GM12892 (cell line): ENCODE measurements at places on chromosomes 3 and 15.

DNA sequence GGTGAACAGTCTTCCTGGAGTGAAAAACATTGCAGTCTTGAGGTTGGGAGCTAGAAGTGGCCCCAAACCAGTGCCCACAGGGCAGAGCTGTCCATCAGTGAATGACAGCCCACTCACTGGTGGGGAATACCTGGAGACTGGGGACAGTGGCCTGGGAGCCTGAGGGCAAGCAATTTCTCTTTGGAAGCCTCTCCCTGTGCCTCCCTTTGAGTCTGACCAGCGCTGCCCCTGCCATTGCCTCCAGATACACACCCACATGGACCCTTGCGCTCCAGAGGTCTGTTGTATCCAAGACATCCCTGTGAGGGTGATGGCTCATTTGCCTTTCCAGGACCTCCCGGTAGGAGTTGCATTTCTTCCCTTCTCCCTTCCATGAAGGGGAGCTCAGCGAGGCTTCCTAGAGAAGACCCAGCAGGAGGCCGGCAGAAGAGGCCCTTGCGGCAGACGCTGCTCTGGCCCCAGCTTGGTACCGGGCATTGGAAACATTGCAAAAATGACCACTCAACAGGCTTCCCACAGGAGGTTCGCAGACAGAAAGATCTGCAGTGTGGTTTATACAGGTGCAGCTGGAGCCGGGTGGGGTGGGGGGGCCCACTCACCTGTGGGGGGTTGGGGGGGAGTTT lies 38.5 kb downstream of the KLF13 start:
- no peak for DNase-seq

- no peak for DNase-seq
These were observed 6.0 kb downstream of the MINDY2 start for GRCh38 chr15:58777107-58777506.

- no peak for DNase-seq
These were observed 569.8 kb upstream of the IL12A start for GRCh38 chr3:159418571-159419526.

DNA sequence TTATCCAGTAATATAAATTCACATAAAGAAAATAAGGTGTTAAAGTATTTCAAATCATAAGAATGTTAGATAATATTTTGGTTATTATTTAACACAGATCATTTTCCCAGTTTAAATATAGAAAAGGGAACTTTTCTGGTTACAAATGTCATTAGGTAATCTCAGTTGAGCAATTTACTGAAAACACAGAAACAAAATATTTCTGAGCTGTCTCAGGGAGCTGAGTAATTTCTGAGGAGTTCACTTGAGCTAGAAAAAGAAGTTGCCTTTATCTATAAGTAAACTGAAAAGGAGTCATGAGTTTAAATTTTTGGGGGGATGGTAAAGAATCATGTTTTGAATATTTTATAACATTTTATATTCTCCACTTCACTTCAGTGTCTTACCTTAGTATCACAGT lies 855.4 kb upstream of the ARPP21 start:
- no peak for DNase-seq

- DNase-seq: no peak
These were observed 351.4 kb downstream of the CNTN3 start for GRCh38 chr3:74263031-74263430.

DNA sequence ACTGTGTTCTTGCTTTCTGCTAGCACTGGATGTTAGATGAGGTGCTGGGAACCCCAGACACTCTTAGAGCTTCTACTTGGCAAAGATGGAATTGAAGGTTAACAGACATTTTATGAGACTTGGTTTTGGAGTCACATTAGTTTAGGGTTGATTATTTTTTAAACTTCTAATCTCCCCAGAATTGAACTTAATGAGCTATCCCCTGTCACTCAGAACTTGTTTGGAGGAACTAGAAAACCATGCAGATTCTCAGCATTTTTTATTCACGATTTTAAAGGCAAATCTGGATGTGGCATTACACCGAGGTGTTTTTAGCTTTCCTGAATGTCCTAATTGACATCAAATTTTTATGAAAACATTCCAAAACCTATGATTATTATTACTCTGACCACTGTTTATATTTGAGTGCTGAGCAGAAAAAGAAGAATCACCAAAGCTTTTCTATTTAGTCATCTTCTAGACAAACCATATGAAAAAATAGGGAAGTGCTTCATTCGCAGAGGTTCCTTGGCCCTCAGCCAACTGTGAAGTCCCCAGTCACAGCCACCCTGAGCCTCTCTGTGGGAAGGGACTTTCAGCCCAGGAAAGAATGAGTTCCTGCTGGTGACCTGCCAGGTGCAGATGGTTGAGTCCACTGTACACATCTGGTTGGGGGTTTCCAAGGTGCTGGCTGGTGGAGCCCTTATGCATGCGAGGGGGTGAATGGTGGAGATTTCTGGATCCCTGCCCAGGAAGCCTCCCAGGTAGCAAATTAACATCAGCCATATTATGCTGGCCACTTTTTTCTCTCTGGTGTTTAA lies 196.0 kb upstream of the TOPAZ1 start:
- peak; percentile 51 for DNase-seq

DNA sequence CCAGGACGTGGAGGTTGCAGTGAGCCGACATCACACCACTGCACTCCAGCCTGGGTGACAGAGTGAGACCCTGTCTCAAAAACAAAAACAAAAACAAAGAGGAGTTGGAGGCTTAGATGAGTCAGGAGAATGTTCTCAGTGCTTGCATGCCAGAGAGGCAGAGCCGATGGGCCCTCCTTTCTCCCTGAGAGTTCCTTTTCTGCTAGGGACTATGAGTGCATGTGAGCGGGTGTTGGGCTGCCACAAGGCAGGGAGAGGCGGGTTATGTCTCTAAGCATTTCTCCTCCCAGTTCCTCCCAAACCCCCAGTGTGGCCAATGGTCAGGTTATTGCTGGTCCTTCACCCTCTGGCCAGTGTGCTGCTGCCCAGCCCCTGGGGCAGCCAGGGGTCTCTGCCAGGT lies 45.1 kb downstream of the RTP1 start:
- DNase-seq: no peak

DNA sequence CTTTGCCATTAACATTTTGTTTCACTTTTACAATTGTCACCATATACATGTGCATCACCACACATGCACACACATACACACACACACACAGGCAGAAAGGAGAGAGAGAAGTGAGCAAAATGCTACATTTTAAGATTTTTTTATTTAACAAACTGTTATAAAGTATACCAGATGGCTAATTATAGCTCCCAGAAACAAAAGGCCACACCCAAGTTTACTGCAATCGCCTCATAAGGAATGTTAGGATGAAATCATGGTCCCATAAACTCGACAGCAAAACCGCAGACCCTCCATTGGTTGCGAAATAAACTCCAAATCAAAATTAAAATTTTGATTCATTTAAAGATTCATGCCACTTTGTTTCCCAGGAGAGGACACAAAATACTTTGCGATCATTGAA lies 16.1 kb upstream of the C15orf61 start:
- DNase-seq: no peak

GRCh38 chr3:10968401-10968800 lies 24.1 kb upstream of the SLC6A1 start:
- DNase-seq: no peak

DNA sequence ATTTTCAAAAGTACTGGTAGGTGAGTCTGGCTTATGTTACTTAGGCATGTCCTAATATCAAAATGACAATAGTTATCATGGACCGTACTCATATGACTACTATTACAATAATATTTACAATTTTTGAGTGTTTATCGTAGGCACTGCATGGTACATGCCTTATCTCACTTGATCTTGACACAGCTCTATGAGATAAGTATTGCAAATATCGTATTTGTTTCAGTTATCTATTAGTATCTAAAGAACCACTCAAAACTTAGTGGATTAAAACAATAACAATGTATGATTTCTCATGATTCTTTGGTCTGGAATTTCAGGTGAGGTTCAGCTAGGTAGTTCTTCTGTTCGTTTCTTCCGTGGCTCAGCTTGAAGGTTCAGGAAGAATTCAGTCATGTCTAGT lies 59.7 kb upstream of the XCR1 start:
- DNase-seq: no peak

- DNase-seq: no peak
These were observed 10.4 kb downstream of the TGM5 start for GRCh38 chr15:43256341-43256740.

GRCh38 chr3:78632925-78633553 lies 1134.8 kb downstream of the ROBO1 start:
- DNase-seq: no peak

DNA sequence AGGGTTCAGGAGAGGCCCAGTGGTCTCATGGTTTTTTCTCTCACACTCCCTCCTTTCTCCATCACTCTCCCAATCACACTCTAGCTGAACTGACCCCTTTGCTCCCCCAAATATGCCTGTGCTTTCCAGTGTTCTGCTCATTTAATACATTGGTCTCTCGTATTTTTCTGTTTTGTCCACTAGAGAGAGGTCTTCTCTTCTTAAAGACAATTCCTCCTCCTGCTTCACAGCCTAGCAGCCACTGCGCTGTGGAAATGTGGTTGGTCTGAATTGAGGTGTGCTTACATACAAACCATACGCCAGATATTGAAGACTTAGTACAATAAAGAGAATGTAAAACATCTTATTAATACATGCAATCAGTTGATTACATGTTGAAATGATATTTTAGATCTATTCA lies 60.6 kb upstream of the XCR1 start:
- no peak for DNase-seq

- DNase-seq: no peak
These were observed 31.2 kb downstream of the SLC25A36 start for GRCh38 chr3:140972833-140973232.

DNA sequence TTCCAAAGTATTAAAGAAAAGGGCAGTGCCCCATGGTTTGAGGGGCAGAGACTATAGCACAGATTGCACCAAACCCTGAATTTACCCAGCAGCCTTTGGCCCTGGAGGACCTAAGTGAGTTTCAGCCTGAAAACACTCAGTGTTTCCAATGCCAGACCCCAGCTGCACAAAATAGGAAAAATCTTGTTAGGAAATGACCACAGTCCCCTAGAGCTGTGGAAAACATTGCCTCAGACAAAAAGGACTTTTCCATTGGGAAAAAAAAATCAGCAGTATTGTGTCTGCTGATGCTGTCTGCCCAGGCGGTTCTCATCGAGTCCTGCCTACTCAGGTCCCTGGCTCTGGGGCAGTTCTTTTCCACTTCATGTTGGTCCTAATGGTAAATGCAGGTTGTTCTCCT lies 121.7 kb upstream of the DLG1 start:
- DNase-seq: no peak

GRCh38 chr3:11548721-11549131 lies 95.0 kb downstream of the VGLL4 start:
- DNase-seq: no peak

- DNase-seq: no peak
These were observed 87.9 kb downstream of the ULK4 start for GRCh38 chr3:41874022-41874421.

DNA sequence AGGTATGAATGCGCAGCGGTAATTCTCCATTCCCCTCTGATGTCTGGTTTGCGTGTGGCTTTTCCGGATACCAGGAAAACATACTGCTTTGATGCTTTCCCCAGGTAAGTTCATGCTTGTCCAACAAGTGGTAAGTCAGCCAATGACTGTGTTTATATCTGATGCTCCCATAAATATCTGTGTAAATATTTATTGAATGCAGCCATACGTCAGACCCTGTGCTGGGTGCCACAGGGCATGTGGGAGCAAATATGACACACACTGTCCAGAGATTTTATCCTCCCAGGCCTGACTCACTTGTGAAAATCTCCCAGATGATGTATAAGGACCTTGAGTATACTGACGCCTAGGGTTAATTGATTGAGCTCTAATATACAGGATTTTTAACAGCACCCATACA lies 29.6 kb upstream of the CEMIP start:
- no peak for DNase-seq

DNA sequence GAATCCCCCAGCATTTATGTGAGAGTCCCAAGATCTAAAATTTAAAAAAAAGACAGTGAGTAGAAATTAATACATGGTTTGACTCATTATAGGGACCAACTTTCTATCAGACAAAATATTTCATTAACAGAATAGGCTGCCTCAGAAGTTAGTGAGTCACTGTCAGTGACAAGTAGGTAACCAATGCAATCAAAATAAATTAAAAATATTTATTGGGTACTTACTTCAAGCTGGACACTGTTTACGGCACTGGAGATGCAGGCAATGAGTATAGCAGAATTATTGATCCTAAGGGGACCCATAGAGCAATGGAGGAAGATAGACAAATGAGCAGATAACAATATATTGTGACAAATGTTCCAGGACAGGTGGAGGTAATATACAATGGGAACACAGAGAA lies 135.6 kb upstream of the BCL6 start:
- DNase-seq: no peak

DNA sequence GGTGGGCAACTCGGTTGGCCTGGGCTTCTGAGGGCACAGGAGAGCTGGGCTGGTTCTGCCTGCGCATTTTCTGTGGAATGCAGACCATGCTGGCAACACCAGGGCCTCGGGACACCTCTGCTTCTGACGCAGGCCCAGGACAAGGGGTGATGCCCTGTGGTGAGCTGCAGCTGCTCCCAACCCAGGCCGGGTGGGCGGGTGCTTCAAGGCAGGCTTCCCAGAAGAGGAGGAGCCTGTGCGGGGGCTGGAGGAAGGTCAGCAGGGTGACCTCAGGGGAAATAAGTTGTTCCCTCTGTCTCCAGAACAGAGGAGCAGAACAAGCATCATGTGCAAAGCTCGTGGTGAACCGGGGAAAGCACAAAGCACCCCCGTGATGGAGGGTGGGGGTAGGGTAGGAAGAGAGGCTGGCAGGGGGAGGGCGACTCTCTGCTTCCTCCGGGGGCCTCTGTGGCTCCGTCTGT lies 11.0 kb upstream of the PLXNA1 start:
- DNase-seq: no peak

GRCh38 chr3:164208048-164208447 lies 870.2 kb downstream of the SI start:
- DNase-seq: no peak

GRCh38 chr3:66476852-66477381 lies 23.9 kb downstream of the LRIG1 start:
- no peak for DNase-seq

- DNase-seq: no peak
These were observed 51.7 kb downstream of the GRIP2 start for GRCh38 chr3:14488286-14489041.

DNA sequence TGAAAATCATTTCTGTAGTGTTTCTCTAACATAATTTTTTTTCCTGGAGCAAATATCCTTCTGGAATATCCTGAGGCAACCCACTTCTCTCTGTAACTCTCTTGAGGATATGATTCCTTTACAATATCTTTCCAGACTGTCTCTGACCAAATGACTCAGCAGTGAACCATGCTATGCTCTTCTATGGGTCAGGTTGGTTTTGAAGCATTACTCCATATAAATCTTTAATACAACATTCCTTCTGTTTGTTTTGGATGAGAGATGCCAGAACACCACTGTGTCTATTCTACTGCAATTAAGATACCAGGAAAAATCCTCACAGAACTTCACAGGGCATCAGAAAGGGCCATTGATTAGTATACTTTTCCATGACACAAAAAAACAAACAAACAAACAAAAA lies 626.4 kb upstream of the ZNF385D start:
- DNase-seq: no peak

DNA sequence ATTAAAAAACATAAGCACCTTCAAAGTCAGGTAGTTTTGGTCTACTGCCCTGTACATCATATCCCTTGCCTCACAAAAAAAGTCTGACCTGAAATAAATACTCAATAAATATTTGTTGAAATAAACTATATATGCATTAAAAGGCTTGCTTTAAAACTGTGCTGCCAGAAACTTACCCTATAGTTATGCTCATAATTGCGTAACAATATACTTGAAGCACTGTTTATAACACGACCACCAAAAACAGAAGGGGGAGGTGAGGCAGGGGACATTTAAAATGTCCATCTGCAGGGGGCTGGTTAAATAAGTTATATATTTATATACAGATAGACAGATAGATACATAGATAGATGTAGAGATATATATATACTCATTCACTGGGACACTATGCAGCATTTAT lies 549.5 kb downstream of the MAGI1 start:
- DNase-seq: no peak
